ENCODE measurements at places on chromosomes 7 and 10.

- no peak for DNase-seq
Measured at GRCh38 chr7:128937647-128938543, at the start of gene IRF5. Gene IRF5 (plus strand): TSS chr7:128937927. CDS start chr7:128942082, 4,155 bp downstream.

GRCh38 chr10:26491934-26492333, 53.8 kb downstream of the APBB1IP start:
- no peak for DNase-seq

GRCh38 chr7:116570306-116570705, 45.5 kb downstream of the CAV1 start:
- DNase-seq, result no peak

DNA sequence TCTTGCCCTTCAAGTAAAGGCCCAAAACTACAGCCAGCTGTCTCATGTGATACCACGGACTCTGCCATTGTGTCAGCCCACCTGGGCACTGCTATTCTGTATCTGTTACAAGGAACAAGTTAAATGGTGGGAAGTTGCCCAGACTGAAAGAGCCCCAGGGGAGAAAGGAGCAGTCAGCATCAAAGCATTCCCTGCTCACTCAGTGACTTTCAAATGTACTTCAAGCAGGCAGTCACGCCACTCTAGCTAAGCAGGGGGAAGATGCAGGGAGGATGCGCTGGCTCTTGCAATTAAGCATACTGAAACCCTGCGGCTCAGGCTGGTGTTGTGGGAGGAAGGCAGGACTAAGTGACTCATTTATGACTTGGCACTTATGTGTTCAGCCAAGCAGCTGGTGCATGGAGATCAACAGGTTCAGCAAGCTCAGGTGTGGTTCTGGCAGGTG, 1249.6 kb downstream of the TYW1 start:
- no peak for DNase-seq

DNA sequence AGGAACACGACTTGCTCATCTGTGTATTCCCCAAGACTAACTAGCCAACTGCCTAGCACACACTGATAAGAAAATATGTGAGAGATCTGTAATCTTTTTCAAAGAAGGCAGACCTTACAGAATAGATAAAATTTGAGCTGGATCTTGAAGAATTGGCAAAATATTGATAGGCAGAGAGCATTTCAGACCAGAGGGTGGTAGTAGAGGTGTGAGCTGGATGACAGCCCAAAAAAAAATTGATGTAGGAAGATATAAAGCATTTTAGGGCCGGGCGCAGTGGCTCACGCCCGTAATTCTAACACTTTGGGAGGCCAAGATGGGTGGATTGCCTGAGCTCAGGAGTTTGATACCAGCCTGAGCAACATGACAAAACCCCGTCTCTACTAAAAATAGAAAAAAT, 1.2 kb upstream of the ZNF746 start:
- no peak for DNase-seq

DNA sequence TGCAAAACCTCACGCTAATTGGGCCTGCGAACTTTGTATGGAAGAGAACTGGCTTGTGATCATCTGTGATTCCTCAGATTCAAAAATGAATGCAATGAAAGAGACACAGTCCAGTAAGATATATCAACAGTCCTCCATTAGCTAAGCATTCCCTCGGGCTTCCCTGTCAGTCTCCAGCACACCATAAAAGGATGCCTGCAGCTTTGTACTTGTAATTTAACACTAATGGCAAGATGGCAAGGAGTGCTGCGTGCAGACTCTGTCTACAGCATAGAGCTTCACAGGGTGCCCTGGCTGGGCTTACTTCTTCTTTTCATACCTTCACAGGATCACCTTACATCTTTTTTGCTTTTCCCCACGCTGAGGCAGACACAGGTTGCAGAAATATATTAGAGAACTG, 200.0 kb downstream of the GFRA1 start:
- no peak for DNase-seq

GRCh38 chr10:76315240-76315639, 883.8 kb downstream of the LRMDA start:
- no peak for DNase-seq

DNA sequence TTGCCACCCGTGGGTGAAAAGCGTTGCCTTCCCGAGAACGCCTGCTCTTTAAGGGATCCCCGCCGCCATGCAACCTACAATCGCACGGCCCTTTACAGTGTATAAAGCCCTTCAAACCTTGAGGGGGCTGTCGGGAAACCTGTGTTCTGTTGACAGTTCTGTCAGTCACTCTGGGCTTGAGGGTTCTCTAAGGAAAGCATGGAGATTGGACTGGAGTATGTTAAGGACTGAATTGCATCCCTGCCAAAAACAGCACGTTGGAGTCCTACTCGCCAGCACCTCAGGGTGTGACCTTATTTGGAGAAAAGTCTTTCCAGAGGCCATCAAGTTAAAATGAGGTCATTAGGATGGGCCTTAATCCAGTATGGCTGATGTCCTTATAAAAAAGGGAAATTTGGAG, 70.6 kb downstream of the PFKFB3 start:
- no peak for DNase-seq

DNA sequence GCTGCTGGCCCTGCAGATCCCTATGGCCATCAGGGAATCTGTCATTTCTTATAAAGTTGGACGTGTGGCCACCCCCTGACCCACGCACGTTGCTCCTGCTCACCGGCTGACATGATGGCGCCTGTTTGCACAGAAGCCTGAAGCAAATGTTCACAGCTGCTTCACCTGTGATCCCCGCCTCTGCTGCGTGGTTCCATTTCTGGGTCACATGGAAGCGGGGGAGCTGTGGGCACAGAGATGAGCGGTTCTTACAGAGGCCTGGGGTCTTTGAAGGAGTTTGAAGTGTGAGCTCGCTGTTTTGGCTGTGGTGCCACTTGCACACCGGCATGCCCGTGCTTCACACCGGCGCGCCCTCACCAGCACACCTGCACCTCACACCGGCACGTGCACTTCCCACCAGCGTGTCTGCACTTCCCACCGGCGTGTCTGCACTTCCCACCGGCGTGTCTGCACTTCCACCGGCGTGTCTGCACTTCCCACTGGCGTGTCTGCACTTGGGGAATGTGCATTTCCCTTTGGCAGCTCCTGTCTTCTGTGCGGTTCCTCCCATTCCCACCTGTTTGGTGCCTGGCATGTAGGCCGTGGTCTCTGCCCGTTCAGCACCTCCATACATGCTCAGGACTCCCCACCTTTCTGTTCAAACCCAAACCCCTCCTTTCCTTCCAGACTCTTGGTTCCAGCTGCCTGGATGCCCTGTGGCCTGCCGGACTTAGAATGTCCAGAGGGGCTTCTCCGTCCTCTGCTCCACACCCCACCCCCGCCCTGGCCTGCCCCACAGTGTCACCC, 86.7 kb downstream of the INPP5A start:
- no peak for DNase-seq

DNA sequence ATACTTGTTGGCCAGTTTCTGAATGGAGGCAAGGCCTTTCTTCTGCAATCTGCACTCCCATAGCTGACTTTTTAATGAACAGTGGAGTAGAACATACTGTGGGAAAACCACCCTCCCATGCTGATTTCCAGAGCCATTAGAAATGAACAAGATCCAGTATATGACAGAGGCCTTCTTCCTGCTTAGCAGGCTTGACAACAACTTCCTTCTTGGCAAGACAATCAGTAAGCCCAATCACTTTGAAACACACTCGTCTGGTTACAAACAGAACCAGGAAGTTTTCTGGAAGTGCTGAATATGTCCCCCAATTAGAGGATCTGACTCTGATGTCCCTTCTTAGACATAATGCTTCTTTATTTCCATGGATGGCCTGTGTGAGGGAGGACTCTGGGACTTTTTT, 103.4 kb downstream of the SAMD9 start:
- DNase-seq, result no peak

DNA sequence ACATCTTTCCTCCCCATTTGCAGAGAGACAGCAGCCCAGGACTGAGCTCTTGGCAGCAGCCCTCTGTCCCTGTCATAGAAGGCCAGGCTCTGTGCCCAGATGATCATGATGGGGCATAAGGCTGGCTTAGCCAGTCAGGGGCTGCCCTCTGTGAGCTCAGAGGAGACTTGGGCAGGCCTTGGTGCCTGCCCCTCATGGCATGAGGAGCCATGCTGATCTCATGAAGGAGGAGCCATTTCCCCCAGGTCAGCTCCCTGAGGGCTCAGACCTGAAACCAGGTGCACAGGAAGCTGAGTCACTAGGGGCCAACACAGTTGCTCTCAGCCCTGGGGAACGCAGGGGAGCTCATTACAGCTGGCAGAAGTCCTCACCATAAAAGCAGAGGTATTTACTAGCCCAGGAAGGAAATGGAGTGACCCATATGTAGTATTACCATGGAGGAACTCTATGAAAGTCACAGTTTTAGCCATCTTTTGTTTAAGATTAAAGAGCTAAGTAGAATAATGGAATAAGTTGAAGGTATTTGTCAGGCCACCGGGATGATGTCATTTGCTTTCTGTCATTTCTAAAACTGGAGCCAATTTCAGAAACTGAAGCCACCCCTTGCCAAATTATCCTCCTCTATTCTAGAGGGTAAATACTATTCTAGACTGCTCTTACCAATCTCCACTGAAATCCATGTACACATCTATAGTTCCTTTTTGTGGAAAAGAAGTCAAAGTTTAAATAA, 362.4 kb upstream of the ZNF32 start:
- no peak for DNase-seq

DNA sequence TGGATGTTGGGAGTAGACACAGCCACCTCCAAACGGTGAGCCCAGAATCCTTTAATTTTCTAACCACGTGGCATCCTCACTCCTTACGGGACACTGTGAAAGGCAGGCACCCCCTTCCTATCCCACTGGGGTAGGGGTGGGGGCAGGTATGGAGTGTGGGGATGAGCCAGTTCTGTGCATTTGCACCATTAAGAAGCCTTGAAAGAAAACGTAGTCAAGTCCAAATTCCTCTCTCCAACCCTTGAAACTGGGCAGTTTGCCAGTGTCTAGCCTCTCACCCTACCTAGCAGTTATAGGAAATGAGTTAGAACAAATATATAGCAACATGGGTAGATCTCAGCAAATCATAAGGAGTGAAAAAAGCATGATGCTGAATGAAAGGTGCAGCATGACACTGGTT, 92.4 kb upstream of the LEP start:
- no peak for DNase-seq

DNA sequence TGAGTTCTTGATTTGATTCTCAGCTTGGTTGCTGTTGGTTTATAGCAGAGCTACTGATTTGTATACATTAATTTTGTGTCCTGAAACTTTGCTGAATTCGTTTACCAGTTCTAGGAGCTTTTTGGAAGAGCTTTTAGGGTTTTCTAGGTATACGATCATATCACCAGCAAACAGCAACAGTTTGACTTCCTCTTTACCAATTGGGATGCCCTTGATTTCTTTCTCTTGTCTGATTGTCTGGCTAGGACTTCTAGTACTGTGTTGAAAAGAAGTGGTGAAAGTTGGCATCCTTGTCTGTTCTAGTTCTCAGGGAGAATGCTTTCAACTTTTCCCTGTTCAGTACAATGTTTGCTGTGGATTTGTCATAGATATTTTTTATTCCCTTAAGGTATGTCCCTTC, 86.2 kb downstream of the PLXDC2 start:
- DNase-seq, result no peak

DNA sequence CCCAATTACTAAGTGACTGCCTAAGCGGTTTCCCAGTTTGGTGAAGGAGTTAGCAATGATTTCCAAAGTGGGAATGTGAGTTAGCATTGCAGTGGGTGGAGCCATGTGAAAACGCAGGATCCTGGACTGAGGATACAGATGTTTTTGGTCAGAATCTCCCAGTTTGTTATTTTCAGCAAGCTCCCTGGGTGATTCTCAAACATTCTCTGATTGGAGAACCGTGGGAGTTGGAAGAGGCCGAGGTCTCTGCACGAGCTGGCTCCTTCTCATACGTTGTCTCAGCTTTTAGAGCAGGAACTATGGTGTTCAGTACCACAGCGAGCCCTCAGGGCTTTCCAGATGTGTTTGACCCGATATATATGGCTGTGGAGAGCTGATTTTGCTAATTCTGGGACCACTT, 396.5 kb upstream of the NPVF start:
- DNase-seq, result no peak

GRCh38 chr10:58209669-58210068, 58.0 kb downstream of the IPMK start:
- no peak for DNase-seq

- no peak for DNase-seq
Measured at GRCh38 chr7:35721288-35721687, 26.4 kb upstream of the HERPUD2 start.

DNA sequence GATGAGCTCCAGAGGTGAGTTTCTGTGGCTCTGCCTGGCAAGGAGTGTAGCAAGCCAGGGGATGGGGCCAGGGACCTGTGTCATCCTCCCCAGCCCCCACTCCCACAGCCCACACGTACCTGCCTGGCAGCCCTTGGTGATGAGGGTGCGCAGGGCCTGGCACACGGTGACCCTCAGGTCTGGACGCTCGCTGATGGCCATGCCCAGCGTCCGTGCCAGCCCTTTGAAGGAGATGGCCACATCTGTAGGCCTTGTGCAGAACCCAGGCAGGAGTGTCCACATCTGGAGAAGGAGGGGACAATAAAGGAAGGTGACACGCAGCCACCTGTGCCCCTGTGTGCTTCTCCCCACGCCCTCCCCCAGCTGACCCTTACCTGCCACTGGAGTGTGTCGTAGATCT, 27.7 kb downstream of the RRP12 start:
- no peak for DNase-seq

DNA sequence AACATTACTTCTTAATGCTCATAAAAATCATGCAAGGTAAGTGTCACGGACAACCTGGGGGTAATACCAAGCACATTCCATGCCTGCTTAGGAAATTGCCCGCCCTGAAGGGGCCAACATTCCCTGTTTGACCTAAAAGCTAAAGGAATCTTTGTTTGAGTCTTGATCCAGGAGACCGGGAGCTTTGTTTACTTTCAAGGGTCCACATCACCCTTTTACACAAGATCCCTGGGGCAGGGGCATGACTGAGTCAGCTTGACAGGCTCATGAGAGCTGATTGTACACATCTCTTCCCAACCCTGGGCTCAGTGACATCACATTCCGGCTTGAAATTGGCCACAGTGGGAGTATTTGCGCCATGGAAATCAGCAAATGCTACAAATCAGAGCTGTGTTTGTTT, 248.1 kb upstream of the HABP2 start:
- DNase-seq, result no peak

- no peak for DNase-seq
Measured at GRCh38 chr7:151425670-151426440, 14.1 kb downstream of the CRYGN start.

DNA sequence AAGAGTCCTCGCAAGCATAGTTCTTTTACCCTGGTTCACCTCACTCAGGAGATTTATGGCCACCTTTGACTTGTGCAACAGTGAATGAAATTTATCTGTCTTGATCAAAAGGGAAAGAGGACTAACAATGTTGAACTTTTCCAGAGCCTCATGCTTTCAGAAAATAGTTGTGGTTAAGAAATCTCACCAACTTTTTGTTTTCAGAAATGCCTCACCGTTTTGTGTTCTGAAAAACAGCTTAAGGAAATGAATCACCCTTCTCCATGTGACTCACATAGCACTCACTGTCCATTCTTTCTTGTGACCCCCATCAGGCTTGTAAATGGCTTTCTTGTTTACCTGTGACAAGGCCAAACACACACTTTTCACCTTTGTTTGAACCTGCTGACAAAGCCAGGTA, 148.6 kb upstream of the FAM3C start:
- DNase-seq, result peak; percentile 73
